ENCODE measurements at places on chromosomes 4 and X.

- no peak for DNase-seq
Observed at GRCh38 chr4:4603592-4603991, 61.7 kb upstream of the STX18 start.

- DNase-seq: no peak
Observed at GRCh38 chrX:25025615-25026014, 9.8 kb upstream of the ARX start.

- DNase-seq: no peak
Observed at GRCh38 chr4:157804986-157805385, 367.8 kb downstream of the GASK1B start.

DNA sequence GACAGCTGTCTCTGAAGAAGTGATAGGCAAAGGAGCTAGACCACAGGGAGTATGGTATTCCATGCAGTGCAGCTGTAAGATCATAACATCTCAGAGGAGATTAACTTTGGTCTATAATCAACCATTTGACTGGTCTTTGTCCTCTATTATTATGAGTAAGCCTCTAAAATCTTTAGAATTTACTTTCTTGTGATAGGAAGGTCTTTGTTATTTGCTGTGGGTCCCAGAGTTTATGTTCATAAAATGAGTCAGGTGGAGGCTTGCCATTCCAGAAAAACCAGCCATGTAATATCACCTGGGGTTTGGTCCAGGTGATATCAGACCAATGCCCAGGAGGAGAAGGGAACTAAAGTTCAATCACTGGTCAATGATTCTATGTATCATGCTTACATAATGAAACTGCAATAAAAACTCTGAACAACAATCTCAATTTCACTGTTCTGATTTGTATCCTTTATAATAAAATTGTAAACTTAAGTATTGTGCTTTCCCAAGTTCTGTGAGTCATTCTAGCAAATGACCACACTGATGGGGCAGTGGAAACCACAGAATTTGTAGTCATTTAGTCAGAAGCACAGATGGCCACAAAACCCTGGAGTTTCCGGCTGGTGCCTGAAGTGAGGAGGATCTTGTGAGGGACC lies 239.6 kb upstream of the TRAM1L1 start:
- no peak for DNase-seq

DNA sequence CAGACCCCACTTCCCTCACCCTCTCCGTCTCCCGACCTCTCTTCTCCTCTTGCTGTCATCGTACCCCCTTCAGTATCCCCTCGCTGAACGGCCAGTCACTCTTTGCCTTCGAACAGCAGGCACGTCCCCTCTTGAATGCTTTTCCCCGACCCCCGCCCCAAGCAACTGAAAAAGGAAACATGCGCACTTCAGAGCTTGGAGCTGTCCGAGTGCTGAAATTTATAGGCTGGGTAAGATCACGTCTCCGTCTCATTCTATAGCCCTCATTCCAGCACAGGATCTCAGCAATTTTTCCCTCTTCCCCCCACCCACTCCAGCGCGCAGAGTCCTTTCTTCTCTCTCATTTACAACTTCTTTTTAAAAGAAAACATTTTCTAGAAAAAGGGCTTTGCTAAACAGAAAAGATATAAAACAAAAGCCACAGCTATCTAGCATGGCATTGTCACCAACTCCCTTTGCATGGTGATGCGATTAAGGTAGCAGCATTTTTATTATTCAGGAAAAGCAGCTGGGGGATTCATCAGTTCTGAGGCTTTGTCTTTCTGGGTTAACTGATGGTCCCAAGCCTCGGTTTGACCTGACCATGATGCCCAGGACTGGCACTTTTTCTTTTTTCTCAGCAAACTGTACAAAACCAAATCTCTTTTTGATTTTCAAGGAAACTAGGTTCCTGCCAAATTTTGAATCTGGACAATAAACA lies at the start of gene GLRA2:
Gene GLRA2 (plus strand): TSS at position 247 of the 700 bp plus-strand sequence. CDS start 522 bp downstream, outside the sequence.
- DNase-seq: no peak
